ENCODE measurements at places on chromosomes 4 and X.

GRCh38 chrX:45860450-45860849 is 659.8 kb upstream of the DIPK2B start:
- no peak for DNase-seq

- DNase-seq = no peak
These were observed 19.0 kb downstream of the ATP8A1 start for GRCh38 chr4:42637867-42638266.

DNA sequence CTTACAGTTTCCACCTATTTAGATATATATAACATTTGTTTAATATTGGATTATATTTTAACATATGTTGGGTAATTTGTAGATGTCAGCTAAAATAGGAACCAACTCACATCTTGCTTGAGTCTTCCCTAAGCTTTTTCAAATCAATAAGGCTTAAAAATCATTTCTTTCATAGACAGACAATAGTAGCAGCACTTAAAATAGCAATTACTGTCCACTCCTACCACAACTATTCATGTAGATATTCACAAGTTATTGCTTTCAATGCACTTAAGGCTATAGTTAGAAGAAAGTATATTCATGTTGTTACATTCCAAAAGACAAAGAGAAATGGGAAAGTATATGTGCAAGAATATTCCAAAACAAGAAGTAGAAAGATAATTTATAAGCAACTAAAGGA is 71.2 kb downstream of the YIPF7 start:
- DNase-seq = no peak

- no peak for DNase-seq
These were observed 99.9 kb downstream of the AREG start for GRCh38 chr4:74544655-74545361.

GRCh38 chrX:19386679-19387078 is 43.0 kb downstream of the PDHA1 start:
- DNase-seq = no peak
